ENCODE measurements at places on chromosomes 2 and 18.

- H3K27me3 ChIP-seq, result peaks cover 19% of the 10 kb centered on the region
- H3K4me1 ChIP-seq, result no peaks in the 10 kb centered on the region
- no peak overlapping the region for H3K27ac ChIP-seq
- no peak overlapping the region for H3K4me3 ChIP-seq
Observed at GRCh38 chr2:38553554-38553953, 49.2 kb downstream of the HNRNPLL start.

DNA sequence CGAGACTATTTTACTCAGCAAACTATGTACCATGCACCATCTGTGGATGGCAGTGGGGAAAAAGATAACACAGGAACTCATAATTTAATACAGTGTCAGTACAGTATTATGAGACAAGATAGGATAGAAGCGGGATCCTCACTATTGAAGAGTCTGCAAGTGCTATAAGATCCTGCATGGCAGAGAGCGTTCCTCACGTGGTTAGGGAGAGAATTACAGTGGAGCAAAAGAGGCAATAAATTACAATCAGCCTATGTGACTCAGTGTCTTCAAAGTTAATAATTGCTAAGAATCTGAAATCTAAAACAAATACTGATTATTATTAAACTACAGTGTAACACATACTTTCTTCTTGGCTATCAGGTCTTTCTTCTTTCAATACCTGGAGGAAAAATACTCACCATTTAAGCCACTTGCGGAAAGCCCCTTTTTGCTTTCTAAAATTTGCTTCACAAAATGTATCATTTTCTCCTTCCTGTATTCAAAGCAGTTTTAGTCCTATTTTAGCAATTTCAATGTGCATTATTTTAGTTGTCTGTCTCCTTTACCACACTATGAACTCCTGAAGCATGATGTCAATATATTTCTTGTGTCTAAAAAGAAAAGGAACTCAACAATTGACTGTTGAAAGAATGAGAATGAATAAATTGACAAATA is 342.9 kb downstream of the SPAG16 start:
- H3K36me3 ChIP-seq, result no peaks in the 10 kb centered on the region
- H3K27me3 ChIP-seq, result no peaks in the 10 kb centered on the region
- no peak for DNase-seq
- peaks cover 11% of the 10 kb centered on the region for H3K4me1 ChIP-seq

GRCh38 chr2:75087736-75088135 is 111.6 kb downstream of the TACR1 start:
- DNase-seq, result no peak
- no peak overlapping the region for H3K4me3 ChIP-seq
- H3K27ac ChIP-seq, result no peak overlapping the region
- no peaks in the 10 kb centered on the region for H3K4me1 ChIP-seq

GRCh38 chr2:191835539-191836350 is 11.1 kb downstream of the CAVIN2 start:
- no peak overlapping the region for H3K27ac ChIP-seq
- H3K36me3 ChIP-seq, result no peaks in the 10 kb centered on the region
- H3K4me1 ChIP-seq, result no peaks in the 10 kb centered on the region
- H3K27me3 ChIP-seq, result peaks cover 5% of the 10 kb centered on the region
- DNase-seq, result no peak
- no peak overlapping the region for H3K4me3 ChIP-seq

GRCh38 chr18:76483780-76484179 is 11.3 kb downstream of the ZNF516 start:
- peaks cover 22% of the 10 kb centered on the region for H3K4me1 ChIP-seq
- H3K27ac ChIP-seq, result no peak overlapping the region
- peaks cover 4% of the 10 kb centered on the region for H3K27me3 ChIP-seq

- no peaks in the 10 kb centered on the region for H3K36me3 ChIP-seq
- H3K27me3 ChIP-seq, result no peaks in the 10 kb centered on the region
- H3K4me3 ChIP-seq, result no peak overlapping the region
Observed at GRCh38 chr2:79428745-79429144, 84.1 kb upstream of the CTNNA2 start.

DNA sequence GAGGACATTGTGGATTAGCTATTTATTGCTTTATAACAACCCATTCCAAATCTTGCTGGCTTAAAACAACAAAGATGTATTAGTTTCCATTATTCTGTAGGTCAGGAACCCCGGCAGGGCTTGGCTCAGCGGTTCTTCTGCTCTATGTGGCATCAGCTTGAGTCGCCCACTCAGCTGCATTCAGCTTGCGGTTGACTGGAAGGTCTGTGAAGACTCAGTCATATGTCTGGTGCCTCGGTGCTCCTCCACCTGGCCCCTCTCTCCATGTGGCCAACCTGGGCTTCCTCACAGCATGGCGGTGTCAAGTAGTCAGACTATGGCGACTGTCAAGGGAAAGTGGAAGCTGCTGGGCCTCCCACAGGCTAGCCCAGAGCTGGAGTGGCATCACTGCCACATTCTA is 48.6 kb downstream of the EMILIN2 start:
- no peak overlapping the region for H3K27ac ChIP-seq

DNA sequence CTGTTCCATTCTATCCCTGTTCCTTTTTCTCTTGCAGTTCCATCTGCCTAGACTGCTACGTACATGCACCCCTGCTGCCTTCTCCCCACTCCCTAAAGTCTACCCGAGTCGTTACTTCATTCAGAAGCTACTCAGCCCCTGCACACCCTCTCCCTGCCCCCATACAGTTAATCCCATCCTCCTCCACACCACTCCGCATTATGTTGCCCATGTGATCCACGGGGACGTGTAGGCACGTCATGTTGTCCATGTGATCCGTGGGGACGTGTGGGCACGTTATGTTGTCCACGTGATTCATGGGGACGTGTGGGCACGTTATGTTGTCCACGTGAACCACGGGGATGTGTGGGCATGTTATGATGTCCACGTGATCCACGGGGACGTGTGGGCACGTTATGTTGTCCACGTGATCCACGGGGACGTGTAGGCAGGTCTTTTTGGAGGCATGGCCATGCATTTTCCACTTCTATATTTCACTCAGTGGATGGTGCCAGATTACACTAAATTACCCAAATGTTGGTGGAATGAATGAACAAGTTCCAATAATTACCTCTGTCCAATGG is 299.5 kb downstream of the DCDC2C start:
- no peaks in the 10 kb centered on the region for H3K36me3 ChIP-seq
- no peak overlapping the region for H3K4me3 ChIP-seq
- DNase-seq, result no peak
- H3K27me3 ChIP-seq, result no peaks in the 10 kb centered on the region

GRCh38 chr2:181742922-181743722 is 62.8 kb upstream of the NEUROD1 start:
- no peaks in the 10 kb centered on the region for H3K4me1 ChIP-seq
- H3K27me3 ChIP-seq, result peaks cover 12% of the 10 kb centered on the region
- H3K27ac ChIP-seq, result no peak overlapping the region
- no peak overlapping the region for H3K4me3 ChIP-seq
- DNase-seq, result no peak
- no peaks in the 10 kb centered on the region for H3K36me3 ChIP-seq

GRCh38 chr18:48841381-48842258 is 109.1 kb downstream of the SMAD7 start:
- peaks cover 27% of the 10 kb centered on the region for H3K4me1 ChIP-seq
- DNase-seq, result no peak
- H3K27ac ChIP-seq, result no peak overlapping the region
- no peak overlapping the region for H3K4me3 ChIP-seq

- H3K4me3 ChIP-seq, result no peak overlapping the region
- H3K27ac ChIP-seq, result no peak overlapping the region
- no peaks in the 10 kb centered on the region for H3K4me1 ChIP-seq
- no peak for DNase-seq
Observed at GRCh38 chr18:78741381-78742217, 238.0 kb upstream of the SALL3 start.

Measured in activated B cell treated with CpG ODN at 0.5 μM for 24 hours (primary cell).